ENCODE measurements at places on chromosomes 16 and 17. TPM values are rescaled to one million over a fixed set of nuclear protein-coding genes. Genes with fewer than 3 reads are reported as not detected.
A peak's percentile ranks its signal among the peaks of the same experiment; 100 is the strongest.

The SLC35G6 gene
- not detected for total RNA-seq

The TAT gene
- not detected for total RNA-seq

The SGSH gene
- total RNA-seq: 44.7 TPM

The TCAP gene
- 0.90 TPM for total RNA-seq

- peak; percentile 100 for DNase-seq
Observed at GRCh38 chr16:31142109-31143010, 6.8 kb upstream of the PRSS8 start.

DNA sequence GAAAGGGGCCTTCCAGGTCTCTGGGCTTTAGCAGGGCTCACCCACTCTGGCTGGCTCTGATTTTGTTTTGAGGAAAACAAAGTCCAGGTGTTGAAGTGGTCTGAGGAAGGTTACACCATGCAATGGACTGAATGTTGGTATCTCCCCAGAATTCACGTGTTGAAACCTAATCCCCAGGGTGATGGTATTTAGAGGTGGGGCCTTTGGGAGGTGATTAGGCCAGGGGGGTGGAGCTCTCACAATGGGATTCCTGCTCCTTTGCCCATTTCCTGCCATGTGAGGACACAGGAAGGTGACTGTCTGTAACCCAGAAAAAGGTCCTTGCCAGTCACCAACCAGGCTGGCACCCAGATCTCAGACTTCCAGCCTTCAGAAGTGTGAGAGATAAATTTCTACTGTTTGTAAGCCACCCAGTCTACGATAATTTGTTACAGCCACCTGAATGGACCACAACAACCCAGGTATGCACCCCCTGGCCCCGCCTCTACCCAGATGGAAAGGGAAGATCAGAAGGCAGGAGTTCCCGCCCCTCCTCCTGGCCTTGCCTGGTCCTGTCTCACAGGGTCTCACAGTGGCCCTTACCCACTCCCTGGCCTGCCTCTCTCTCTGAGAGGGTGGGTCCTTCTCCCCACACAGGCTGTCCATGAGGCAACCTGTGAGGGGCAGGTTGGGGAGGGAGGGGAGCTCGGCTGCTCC is 32.0 kb downstream of the LRRC75A start:
- no peak for DNase-seq

All from activated CD4-positive, alpha-beta memory T cell treated with anti-CD3 and anti-CD28 coated beads for 36 hours (primary cell).